ENCODE measurements at places on chromosomes 12 and 14.

DNA sequence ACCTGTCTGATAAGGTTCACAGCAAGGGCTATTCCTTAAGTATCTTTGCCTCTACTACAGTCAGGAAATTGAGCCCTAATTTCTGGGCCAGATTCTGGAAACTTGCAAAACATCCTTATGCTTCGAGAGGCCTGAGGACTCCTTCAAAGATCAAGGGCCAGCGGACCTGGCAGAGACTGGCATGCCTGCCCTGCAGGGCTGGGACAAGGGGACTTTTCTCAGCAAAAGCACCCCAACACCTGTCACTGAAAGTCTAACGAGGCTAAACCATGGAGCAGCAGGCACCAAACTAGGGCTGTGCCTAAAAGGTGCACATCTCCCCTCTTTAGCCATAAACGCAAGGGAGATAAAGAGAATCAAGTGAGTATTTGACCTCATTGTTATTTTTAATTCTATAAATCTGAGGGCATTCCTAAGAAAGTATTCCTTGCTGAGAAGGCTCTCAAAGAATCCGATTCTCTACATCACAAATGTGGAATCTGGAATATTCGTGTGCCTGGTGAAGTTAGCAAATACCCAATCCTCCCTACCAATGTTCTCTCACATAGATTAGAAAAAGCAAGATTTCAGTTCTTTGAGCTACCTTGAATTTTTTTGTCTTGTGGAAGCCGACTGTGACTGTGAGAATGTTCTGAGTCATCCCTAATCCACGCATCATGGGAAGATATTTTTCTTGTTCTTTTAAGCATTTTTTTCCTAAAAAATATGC lies 328.2 kb upstream of the NOVA1 start:
- DNase-seq = no peak

DNA sequence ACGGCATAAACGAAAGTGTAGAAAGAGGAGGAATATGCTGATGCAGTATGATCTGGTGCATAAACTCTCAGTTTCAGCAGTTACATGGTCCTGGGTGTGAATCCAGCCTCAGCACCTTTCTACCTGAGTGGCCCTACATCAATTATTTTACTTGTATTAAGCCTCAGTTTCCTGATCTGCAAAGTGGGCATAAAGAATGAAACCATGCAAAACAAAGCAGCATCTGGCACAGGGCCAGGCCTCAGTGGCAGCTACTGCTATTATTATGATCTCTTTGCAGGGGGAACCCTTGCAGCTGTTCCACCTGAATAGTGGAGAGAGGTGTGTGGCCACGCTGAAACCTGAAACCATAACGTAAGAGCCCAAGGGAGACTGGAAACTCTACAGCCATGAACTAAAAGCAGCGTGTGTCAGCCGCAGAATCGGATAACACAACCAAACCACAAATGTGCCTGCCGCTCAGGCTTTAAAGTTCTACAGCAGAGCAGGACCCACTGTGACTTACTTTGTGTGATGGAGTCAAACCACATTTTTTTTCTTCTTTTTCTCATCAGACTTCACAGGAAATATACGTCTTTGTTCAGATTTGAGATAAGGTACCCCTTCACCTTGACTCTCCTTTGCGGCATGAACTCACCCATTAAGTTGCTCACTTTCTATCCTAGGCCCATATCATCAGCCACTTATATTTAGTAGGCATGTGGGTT lies 29.2 kb upstream of the FOS start:
- peak; percentile 75 for DNase-seq

GRCh38 chr14:75543253-75543652 lies 21.0 kb downstream of the BATF start:
- no peak for DNase-seq

DNA sequence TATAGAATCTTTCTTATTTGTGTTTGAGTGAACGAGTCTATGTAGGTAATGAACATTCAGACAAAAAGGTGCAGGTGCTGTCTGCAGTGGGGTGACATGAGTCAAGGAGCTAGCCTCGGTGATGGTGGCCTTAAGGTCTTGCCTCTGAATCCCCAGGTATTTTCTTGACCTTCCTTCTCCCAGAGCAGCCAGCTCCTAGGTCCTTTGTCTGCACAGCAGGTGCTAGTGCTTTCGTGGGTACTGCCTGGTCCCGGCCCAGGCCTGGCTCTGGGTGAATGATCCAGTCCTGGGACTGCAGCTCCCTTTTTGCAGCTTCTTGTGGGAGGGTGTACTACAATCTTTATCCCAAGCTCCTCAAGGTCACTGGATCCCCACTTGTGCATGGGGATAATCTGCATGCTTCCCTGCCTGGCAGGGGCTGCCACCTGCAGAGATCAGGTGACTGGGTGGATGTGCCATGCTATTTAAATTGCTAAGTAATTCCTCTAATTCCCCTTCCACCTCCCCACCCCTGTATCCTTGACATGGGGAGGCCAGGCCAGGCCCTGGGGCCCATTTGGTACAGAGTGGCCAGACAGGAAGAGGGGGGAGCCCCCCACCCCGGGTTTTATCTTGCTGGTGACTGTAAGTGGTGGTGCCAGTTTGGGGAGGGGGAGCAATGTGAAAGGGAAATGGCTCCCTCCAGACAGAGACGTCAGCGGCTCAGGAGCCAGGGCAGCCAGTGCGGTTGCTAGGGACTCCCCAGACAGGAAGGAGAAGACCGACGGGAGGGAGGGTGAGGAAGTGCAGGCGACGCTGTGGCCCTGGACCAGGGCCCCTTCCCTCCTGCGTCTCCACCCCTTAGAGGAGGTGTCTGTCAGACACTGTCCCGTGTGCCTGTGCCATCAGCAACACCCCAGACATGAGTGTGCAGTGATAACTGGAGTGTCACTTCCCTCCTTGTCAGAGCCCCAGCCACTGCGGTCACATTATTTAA lies 6.7 kb downstream of the VASH1 start:
- DNase-seq = peak; percentile 73

DNA sequence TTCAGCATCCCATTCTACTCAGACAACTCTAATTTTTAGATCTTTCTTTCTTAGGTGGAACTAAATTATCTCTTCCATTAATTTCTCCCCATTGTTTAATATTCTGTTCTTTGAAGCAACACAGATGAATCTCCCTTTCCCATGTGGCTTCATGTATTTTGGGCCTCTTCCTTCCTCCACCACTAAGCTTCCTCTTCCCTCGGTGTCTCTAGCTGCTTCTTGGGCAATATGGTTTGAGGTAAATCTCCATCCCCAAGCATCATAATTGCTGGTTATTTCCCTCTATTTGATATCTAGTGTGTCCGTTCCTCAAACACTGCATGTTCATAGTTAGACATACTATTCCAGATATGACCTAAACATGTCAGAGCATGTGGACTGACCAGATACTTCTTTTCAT lies 119.2 kb downstream of the PELI2 start:
- DNase-seq = no peak

DNA sequence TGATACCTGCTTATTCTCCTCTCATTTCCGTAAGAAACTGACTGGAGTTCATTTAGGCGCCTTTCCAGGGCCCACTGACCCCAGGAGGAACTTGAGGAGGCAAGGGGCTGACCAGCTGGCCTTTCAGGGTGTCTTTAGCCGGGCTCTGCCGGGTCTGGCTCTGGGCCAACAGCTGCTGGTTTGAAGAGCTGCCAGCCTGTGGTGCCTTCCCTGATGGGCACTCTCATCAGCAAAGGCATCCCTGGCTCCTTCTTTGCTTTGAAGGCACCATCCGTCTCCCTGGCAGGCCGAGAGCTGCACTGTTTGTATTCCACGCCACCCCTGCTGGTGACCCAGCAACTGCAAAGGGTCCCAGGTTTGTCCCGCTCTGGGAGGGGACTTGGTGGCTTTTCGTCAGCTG lies 42.0 kb downstream of the IQSEC3 start:
- no peak for DNase-seq

DNA sequence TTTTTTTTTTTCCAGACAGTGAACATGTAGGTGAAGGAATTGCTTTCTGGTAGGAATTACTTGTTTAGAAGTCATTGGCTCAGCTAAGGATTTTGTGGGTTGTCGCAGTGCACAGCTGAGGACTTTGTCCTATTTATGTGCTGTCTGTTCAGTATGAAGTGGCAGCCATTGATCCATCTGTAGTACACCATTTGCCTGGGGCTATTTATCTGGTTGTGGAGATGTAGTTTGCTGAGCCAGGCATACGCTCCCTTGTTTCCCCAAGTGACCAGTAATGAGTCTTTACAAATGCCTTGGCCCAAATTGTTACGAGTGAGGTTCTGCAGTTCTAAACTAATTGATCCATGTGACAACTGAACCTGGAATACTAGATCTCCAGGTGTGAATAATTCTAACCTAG lies 140.1 kb downstream of the NRXN3 start:
- no peak for DNase-seq

DNA sequence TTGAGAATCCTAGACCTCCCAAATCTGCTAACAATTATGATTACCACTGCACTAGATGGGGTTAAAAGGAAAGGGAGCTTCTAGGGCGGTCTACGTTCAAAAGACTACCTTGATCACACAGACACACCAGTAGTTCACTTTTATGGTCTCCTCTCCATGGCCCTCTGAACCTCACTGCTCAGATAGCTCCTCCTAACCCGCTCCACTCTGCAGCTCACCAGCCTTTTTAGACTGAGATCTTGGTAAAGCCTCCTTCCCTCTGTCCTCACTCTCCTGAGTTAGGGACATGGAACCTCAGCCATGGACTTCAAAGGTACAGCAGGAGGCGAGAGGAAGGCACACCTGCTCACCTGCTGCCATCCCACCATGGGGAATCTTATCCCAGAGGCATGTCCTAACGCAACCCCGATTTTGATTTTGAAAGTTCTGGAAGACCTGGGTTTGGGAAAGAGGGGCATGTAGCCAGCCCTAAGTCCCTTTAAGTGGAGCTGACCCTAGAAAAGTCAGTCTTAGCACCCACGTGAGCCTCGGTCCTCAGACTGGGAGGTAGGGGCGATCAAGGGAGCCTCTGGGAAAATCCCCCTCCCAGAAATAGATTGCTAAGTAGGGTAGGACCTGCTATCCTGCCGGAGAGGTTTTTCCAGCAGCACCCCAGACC lies 1.3 kb downstream of the ZNF219 start:
- no peak for DNase-seq

- no peak for DNase-seq
Measured at GRCh38 chr14:50425816-50426215, 29.1 kb upstream of the CDKL1 start.

DNA sequence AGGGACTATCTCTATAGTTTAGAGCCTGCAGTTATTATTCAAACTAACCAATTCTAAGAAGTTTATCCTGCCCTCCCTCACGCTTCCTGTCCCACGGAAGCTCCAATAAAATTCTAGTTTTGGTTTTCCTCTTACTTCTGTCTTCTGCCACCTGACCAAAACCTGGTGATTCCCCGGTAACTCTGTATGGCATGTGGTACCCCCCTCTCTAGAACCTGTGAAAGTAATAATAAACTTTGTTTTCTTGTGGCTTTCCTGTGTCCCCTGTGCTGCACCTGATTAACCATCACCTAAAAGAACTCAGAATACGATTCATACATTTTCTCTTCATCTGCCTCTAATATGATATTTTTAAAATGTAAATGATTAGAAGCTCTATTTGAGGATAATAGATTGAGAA lies 379.8 kb downstream of the APAF1 start:
- DNase-seq = no peak

DNA sequence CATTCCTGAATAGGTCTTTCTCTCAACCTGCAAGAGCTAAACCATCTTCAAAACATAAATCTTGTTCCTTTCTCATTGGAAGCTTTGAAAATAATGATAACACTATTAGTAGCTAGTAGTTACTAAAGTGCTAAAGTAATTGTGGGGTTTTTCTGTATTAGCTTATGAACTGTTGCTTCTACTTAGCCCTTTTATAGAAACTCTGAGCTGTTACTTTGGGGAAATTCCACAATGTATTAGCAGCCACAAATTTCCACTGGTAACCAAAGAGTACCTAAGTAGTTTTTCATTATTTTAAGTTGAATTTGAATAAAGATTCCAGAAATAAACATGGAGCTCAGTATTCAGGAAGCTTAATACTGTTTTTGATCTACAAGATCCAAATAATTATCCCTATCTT lies 6.4 kb upstream of the MAPK1IP1L start:
- no peak for DNase-seq

DNA sequence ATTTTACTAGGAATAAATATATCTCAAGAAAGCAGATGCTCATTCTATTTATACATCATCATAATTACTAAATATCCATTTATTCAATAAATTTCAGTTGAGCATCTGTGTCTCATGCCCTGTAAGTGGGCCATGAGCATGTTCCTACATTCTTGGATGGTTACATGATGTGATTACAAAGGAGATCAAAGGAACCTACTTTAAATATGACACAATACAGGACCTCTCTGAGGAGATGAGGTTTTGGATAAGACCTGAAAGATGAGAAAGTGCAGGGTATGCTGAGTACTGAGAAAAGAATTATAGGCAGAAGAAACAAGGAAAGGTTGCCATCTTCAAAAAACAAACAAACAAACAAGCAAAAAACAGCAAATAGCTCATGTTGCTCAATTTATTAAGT lies 105.4 kb upstream of the CNTN1 start:
- no peak for DNase-seq

GRCh38 chr12:88306471-88307069 lies 164.5 kb downstream of the TMTC3 start:
- no peak for DNase-seq

GRCh38 chr14:36313898-36314297 lies 6.5 kb downstream of the MBIP start:
- no peak for DNase-seq

DNA sequence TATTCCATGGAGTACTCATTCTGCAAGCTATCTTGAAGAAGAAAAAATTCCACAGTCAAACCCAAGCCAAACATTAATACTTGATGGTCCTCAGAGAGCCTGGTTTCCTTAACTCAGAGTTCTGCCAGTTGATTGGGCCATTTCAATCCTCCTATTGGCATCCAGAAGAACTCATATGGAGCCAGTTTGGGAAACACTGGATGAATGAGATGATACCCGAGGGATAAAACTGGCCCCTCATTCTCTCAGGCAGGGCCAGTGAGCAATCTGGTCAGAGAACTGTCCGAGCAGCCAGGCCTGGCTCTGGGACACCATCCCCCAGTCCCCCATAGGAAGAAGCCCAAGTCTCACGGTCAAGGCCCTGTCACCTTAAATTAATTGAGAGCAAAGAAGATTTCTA lies 48.8 kb downstream of the NUAK1 start:
- no peak for DNase-seq

GRCh38 chr14:77622366-77622961 lies 6.0 kb upstream of the SPTLC2 start:
- DNase-seq = no peak

GRCh38 chr14:93042968-93043940 lies 72.5 kb downstream of the ITPK1 start:
- DNase-seq = no peak

DNA sequence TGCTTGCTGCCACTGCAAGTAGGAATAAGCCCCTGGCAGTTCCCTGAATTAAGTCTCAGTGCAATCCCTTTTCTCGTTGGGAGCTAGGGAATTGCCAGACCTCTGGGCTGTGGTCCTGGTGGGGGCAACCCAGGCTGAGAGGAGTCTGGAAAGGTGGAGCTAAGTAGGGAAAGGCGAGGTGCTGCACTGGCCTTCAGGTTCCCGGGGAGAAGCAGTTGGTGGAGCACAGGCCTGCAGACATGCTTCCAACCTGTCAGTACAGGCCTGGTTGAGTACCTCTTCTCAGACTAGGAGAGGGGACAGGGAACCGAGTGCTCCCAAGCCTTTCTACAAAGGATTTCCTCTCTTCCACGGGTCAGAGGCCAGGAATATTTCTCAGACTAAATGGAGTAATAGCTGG lies 1.5 kb downstream of the NRIP2 start:
- DNase-seq = no peak

- DNase-seq = no peak
Measured at GRCh38 chr14:73909681-73910080, 23.0 kb downstream of the ZNF410 start.

GRCh38 chr14:24042746-24043145 lies 9.1 kb upstream of the CARMIL3 start:
- no peak for DNase-seq

- no peak for DNase-seq
Measured at GRCh38 chr12:130583317-130583716, 132.8 kb downstream of the RIMBP2 start.
